Right cardiac atrium (tissue), 5 donors: ENCODE measurements at places on chromosomes 2 and 18. TPM values are rescaled to one million over a fixed set of nuclear protein-coding genes. Genes with fewer than 3 reads are reported as not detected.

MOGAT1 gene
- 0.16 TPM for polyA plus RNA-seq

GEN1 gene
- polyA plus RNA-seq: 1.5 TPM

MBD2 gene
- 27.3 TPM for polyA plus RNA-seq

PKDCC gene
- polyA plus RNA-seq: 145 TPM

HMSD gene
- polyA plus RNA-seq: 0.20 TPM

SLC4A3 gene
- polyA plus RNA-seq: 288 TPM
